Renal cortical epithelial cell (primary cell): ENCODE measurements at places on chromosomes 13 and 19.

- peak; percentile 62 for DNase-seq
Observed at GRCh38 chr19:39996218-39996810, 546 bp upstream of the ZNF546 start.

- peak; percentile 68 for DNase-seq
Observed at GRCh38 chr19:39544226-39544903, 4.4 kb upstream of the EID2 start.

DNA sequence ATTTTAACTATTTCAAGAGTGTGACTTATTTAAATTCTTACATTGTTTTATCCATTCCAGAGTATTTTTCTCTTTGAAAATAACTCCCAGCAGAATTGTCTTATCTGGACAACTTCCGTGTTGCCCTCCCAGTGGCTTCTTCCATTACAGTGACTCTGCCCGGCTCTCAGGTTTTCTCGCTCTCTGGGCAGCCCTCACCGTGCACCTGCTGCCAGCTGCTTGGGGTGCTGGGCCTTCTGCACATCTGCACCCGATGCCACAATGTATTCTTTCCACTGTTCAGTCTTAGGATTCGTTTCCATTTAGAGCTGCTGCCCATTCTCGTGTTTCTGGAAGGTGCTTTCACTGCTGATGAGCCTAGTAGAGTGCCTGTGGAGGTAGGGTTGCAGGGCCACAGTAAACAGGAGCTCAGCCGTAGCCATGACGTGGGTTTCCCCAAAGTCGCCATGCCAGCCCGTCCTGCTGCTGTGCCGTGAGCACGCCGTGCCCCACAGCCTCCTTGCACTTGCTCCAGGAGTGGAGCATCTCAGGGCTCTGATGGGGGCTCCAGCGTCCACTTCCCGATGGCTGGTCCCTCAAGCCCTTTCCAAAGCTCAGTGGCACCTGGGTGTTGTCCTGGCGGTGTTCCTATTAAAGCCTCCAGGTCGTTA is 46.1 kb upstream of the DCUN1D2 start:
- no peak for DNase-seq

GRCh38 chr19:51398096-51398704 is 7.8 kb upstream of the C19orf84 start:
- peak; percentile 31 for DNase-seq

DNA sequence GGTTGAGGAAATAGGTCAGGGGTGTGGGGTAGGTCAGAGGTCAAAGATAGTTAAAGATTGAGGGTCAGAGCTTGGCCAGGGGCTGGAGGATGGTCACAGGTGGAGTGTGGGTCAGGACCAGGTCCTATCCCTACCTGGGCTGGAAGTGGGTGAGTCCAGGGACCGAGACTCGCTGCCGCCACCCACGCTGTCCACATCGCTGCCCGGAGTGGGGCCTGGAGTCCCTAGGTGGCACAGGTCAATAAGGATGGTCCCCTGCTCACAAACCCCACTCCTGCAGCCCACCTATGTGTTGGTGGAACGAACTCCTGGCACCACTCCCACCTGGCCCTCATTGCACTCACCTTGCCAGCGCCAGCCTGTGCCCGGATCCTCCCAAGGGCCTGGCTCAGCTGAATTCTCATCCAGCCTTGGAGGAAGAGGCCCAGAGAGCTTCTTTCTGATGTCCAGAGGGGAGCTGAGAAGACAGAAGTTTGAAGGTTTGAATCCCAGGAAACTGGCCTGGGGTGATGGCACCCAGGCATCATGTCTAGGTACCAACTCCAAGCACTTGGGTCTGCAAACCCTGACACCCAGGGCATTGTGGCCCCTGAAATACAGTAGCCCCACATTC is 6.8 kb downstream of the GMIP start:
- DNase-seq = no peak

DNA sequence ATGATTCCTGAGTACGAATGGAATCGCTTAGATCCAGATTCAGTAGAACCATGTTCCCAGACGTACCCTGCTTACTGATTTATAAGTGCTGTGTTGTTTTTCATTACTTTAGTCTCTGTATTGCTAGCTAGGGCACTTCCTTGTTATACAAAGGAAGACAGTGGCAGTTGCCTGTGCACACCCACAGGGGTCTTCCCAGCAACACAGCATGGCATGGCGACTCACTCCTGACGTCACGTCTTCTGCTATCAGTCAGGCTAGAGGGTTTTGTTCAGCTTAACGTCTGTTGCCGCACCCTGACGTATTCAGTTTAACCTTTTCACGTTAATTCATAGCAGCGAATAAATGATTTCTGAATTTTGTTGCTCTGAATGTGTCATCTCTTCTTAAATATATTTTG is 295.1 kb downstream of the MYO16 start:
- DNase-seq = no peak

GRCh38 chr19:50626795-50627194 is 12.9 kb downstream of the SYT3 start:
- DNase-seq = no peak

- DNase-seq = no peak
Observed at GRCh38 chr13:105428811-105429210, 1106.7 kb downstream of the EFNB2 start.

- no peak for DNase-seq
Observed at GRCh38 chr13:97120976-97121375, 101.2 kb upstream of the MBNL2 start.

GRCh38 chr19:33703821-33704220 is 82.1 kb downstream of the CHST8 start:
- no peak for DNase-seq

GRCh38 chr19:9065457-9066014 is 21.3 kb upstream of the OR1M1 start:
- no peak for DNase-seq

DNA sequence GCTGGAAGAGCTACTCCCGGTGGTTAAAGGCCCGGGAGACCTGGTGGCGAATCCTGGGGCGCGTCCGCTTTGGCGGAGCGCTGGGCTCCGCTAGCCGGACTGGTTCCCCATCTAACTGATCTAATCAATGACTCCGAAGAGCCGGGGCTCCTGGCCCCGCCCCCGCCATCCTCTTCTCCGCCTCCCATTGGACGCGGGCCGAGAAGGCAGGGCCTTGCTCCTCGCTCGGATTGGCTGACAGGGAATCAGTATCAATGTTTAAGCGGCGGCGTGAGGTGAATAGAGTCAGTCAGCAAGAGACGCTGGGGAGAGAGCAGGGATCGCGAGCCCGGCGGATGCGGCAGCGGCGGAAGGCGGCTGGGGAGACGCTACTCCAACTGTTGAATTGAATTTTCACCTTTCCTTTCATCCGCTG is 1.7 kb upstream of the PCDH17 start:
- peak; percentile 61 for DNase-seq

DNA sequence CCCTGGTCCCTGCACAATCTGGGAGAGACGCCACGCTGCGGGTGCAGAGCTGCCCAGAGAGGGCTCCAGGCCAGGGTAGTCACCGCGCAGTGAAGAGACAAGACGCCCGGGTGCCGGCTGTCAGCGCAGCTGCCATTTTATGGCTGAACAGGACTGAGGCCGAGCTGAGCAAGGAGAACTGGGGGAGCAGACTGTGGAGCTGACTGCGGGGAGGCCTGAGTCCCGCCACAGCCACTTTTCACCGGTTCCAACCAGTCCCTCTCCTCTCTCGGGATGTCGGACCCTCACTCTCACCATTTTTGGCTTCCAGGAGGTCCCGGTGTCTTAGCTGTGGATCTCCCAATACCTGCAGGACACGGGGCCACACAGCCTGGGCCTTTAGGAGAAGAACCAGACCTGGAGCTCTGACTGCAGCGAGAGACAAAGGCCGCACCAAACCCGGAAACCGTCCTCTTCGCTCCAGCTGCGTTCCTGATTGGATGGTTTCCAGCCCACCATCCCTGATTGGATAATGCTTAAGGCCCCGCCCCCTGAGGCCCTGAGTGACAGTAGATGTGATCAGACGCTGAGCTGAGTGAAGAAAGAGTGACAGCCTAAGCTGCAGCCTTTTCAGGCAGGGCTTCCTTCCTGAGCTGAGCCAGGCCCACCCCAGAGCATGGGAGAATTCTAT is at the start of gene ZNF626:
Gene ZNF626, minus strand, starts transcription at position 422 of the 670 bp plus-strand sequence. Its CDS starts 125 bp downstream, at position 297.
- peak; percentile 94 for DNase-seq

DNA sequence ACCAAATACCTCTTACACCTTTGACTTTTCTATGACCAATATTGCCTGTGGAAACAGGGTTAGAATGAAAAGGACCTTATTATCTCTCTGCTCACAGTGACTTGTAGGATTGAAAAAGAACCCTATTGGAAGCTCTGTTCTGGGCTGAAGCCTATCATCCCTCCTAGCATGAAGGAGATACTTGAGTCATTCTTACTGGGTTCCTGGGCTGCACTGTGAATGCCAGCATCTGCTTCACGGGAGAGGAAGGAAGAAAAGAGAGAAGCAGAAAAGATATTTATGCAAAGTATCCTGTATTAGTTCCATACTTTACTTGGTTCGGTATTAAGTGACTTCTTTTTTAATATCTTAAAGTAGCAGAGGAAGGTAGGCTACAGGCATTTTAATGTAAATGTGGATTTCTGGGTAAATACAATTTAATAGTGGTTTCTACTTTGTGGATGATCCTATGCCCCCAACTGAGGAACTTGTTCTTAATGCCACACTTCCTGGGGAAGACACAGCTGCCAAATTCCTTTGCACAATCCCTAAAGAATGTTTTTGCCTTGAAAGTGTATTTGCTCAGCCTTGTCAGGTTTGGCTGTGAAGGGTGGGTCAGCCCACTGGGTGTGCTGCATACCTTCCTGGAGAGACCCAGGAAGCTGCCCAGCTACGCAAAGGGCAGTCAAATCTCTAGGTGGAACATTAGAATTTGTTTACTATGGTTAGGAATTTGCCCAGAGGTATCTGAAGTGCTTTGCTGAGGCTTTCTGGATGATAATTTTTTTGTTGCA is 13.7 kb upstream of the SCEL start:
- peak; percentile 90 for DNase-seq

DNA sequence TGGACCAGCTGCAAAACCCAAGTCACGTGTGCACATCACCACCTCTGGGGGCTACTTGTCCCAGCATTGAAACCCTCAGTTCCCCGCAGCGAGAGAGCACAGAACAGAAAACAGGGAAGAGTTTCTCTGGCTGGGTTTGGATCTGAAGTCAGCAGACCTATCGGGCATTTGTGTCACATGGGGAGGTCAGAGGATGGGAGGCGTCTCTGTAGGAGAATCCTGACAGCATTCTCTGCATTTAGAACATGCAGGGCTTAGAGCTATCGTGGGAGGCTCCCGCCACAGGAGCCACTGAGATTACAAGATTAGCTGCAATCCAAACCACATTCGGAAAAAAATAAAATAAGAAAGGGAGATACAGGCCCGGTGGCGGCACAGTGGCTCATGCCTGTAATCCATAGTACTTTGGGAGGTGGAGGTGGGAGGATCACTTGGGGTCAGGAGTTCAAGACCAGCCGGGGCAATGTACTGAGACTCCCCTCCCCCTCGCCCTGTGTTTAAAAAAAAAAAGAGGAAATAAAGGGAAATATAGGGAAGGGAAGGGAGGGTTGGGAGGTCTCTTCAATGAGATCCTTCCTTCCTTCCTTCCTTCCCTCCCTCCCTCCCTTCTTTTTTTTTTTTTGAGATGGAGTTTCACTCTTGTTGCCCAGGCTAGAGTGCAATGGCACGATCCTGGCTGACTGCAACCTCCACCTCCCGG is 2.9 kb upstream of the TLE6 start:
- DNase-seq = no peak

- DNase-seq = no peak
Observed at GRCh38 chr19:17183271-17183761, 31.8 kb upstream of the USE1 start.
